ENCODE measurements at places on chromosomes 4 and X.

- DNase-seq, result no peak
These were observed 10.1 kb upstream of the MAP7D3 start for GRCh38 chrX:136261321-136261720.

GRCh38 chr4:66629927-66630326 lies 915.4 kb downstream of the CENPC start:
- DNase-seq, result no peak

GRCh38 chrX:31297881-31298280 lies 226.0 kb upstream of the FTHL17 start:
- DNase-seq, result no peak

- no peak for DNase-seq
These were observed 1.0 kb downstream of the WFS1 start for GRCh38 chr4:6270636-6271121.

DNA sequence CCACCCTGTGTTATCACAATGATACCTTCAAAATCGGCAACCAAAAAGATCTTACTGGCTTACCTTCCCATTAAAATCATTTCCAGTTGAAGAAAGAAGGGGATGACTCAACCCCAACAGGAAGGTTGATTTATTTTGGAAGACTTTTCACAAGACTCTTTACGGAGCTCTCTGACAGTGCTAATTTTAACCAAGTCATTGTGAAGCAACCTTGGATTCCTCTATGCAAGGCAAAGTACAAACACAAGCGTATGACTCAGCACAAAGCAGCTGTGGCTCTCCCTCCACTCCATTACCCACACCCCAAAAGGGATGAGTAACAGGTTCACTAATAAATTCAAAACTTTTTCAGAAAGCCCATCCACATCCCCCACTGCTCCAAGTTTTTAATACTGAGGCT lies 213.8 kb upstream of the FGF13 start:
- no peak for DNase-seq

GRCh38 chr4:81512757-81513501 lies 41.2 kb upstream of the RASGEF1B start:
- no peak for DNase-seq

GRCh38 chr4:53816561-53816960 lies 225.3 kb upstream of the LNX1 start:
- no peak for DNase-seq

DNA sequence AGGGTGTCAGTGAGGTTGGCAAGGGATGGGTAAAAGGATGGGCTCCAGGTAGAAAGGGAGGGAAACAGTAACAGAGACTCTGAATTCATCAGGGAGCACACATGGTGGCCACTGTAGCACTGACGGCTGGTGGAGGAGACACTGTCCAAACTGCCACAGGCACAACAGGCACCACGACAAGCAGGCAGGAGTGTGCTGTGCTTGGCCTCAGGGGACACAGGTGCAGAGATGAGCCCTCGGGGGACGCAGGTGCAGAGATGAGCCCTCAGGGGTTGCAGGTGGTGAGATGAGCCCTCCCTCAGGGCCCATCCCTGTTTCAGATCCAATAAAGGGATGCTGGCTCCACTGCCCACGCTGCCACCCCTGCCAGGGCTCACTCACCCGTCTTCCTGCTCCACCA lies 7.6 kb downstream of the PDE6B start:
- no peak for DNase-seq

GRCh38 chrX:15398874-15399273 lies 14.7 kb upstream of the VEGFD start:
- no peak for DNase-seq

GRCh38 chr4:80187677-80188076 lies 9.6 kb upstream of the PRDM8 start:
- no peak for DNase-seq

DNA sequence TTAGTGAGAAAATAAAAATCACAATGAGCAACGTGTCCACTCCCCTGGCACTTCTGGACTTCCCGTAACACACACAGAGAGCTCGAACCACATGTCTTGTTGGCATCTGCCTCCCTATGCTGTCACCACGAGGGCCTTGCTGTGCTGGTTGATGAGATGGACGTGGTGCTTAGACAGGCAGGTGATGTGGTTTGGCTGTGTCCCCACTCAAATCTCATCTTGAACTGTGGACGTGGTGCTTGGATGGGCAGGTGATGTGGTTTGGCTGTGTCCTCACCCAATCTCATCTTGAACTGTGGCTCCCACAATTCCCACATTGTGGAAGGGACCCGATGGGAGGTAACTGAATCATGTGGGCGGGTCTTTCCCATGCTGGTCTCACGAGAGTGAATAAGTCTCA lies 40.0 kb downstream of the FGFRL1 start:
- DNase-seq, result no peak

- no peak for DNase-seq
These were observed 3.8 kb upstream of the SLC26A1 start for GRCh38 chr4:996997-997374.

DNA sequence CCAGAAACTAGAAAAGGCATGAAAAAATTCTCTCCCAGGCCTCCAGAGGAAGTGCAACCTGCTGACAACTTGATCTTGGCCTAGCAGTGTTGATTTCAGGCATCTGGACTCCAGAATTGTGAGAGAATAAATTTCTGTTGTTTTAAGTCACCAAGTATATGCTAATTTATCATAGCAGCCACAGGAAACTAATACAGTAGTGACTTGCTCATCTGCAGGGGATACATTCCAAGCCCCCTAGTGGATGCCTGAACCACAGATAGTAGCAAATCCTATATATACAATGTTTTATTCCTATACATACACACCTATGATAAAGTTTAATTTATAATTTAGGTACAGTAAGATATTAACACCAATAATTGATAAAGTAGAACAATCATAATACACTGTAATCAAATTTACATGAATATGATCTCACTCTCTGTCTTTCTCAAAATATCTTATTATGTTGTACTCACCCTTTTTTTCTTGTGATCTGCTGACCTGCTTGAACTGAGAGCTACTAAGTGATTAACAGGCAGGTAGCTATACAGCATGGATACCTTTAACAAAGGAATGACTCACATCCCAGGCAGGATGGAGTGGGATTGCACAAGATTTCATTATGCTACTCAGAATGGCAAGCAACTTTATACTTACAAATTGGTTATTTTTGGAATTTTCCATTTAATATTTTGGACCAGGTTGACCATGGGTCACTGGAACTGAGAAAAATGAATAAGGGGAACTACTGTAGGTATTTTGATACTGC lies 501.1 kb downstream of the KCNIP4 start:
- no peak for DNase-seq

- DNase-seq, result peak; percentile 82
These were observed 575 bp downstream of the SLC25A6 start for GRCh38 chrX:1391370-1391706.

DNA sequence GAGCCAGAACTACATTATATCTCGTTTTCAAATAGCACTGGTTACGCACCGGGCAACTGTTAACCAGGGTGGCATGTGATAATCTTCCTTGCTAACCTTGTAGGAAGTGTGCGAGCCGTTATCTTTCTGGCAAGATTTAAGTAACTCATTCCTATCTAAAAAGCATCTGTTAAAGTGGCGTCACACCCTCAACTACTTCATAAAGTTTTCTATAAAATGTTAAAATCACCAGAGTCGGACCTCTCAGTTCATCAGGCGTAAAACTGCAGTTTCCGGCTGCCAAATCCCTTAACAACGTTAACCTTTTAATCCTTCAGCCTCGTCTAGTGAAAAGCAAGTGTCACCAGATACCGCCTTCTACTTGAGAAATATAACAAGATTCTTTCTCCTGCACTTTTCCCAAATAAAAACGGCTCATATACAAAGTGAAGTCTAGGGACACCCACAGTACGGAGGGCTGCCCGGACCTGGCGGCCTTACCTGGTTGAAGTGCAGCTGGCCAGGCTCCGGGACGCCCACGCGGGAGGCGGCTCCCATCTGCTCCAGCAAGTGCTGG lies 1.2 kb downstream of the SLC39A8 start:
- DNase-seq, result no peak

DNA sequence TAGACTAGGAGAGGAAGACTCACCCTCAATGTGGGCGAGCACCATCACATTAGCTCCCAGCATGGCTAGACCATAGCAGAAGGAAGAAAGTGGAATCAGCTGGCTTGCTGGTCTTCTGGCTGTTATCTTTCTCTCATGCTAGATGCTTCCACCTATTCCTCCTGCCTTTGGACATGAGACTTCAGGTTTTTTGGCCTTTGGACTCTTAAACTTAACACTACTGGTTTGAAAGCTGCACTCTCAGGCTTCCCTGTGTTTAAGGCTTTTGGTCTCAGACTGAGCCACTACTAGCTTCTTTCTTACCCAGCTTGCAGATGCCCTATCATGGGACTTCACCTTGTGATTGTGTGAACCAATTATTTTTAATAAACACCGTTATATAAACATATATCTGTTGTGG lies 39.0 kb upstream of the UGT2B4 start:
- no peak for DNase-seq

DNA sequence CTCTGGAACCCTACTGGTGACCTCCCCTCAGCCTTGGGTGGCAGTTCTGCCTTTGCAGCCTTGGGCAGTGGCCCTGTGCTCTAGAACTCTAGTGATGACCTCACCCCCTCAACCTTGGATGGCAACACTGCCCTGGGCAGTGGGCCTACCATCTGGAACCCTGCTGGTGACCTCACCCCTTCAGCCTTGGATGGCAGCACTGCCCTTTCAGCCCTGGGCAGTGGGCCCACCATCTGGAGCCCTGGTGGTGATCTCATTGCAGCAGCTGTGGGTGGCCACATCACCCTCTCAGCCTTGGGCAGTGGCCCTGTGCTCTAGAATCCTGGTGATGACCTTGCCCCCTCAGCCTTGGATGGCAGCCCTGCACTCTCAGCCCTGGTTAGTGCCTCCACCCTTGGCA lies 129.3 kb downstream of the RBMX2 start:
- DNase-seq, result no peak

GRCh38 chrX:130172127-130172845 lies 524 bp downstream of the RAB33A start:
- no peak for DNase-seq

DNA sequence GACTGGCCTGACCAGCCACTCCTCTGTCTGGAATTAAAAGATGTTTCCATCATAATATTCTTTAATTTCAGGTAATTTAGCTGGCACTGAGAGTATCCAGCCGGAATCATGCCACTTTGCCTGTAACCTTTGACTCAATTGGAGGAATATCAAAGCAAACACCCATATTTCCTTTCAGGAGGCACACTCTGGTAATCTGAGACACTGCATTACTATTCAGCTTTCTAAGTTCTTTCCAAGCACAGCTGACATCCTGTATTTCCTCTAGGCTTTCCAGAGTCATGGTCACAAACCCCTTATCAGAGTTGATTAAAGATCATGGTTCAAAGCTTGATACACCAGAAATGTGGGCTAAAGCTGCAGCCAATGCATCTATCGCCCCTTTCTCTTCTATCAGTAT lies 29.3 kb downstream of the INTS12 start:
- DNase-seq, result no peak

GRCh38 chr4:2962614-2963174 lies 512 bp downstream of the NOP14 start:
- peak; percentile 18 for DNase-seq

GRCh38 chr4:54093324-54094240 lies 6.4 kb upstream of the GSX2 start:
- DNase-seq, result no peak

- DNase-seq, result no peak
These were observed 17.0 kb upstream of the MTMR1 start for GRCh38 chrX:150676221-150676620.

DNA sequence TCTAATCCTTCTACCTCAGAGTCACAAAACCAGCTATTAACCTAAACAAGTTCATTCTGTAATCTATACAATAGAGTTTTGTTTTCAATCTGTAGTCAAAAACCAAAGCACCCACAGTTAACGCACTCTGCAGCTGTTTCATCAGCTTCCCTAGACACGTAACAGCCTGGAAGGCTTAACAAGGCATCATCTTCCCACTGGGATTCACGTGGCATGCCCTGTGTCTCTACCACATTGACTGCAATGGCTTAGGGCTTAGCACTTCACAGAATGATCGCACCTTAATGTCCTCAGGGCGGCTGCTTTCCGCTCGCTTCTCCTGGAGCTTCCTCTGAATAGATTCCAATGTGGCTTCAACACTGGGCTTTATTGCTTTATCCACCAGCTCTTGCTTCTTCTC lies 49.7 kb upstream of the NAP1L5 start:
- no peak for DNase-seq

- DNase-seq, result no peak
These were observed 66.2 kb upstream of the PGRMC2 start for GRCh38 chr4:128353791-128354190.

- no peak for DNase-seq
These were observed 47.5 kb downstream of the ATG4A start for GRCh38 chrX:108138814-108139702.

- no peak for DNase-seq
These were observed 4.5 kb downstream of the GRPEL1 start for GRCh38 chr4:7063362-7063761.

GRCh38 chr4:82776925-82777542 lies 21.6 kb downstream of the SCD5 start:
- no peak for DNase-seq

DNA sequence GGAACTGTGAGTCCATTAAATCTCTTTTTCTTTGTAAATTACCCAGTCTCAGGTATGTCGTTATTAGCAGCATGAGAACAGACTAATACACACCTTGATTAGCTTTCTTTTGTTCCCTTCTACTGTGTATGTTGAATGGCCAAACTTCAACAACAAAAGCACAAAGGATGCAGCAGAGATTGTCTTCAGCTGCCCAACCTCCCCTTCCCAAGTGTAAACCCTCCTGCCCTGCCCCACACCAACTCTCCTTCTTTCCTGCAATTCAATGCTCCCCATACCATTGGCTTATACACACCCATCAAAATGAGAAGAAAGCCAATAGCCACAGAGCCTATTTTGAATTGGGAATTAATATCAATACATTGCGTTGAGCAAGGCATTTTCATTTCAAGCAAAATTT lies 27.8 kb downstream of the ANOS1 start:
- DNase-seq, result no peak

- no peak for DNase-seq
These were observed 686 bp downstream of the FIP1L1 start for GRCh38 chr4:53378171-53378482.

- DNase-seq, result no peak
These were observed 1898.0 kb upstream of the PCDH7 start for GRCh38 chr4:28822163-28822562.

DNA sequence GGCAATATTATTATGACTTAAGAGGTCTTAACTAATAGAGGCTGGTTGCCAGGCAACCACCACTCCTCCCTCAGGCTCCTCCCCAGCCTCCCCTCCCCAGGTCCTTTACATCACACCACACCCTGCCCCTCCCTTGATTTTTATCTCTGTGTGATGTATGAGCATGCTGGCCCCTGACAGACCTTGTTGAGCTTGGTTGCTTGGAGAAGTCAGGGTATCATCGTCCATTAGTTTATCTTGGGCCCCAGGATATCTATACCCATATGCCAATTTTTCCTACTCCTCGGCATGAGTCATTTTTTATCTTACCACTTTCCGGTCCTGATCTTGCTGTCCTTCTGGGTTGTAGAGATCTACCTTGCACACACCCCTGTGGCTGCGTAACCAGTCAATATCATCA lies 2.5 kb downstream of the AKAP4 start:
- DNase-seq, result no peak

- DNase-seq, result no peak
These were observed 1279.7 kb upstream of the ADGRL3 start for GRCh38 chr4:59920416-59920815.

All from activated T-helper 1 cell treated with anti-CD3 and anti-CD28 coated beads, Interleukin-2, amount 50 U/mL, for 16 hours (primary cell).